ENCODE measurements at places on chromosomes 2 and 18. TPM values are rescaled to one million over a fixed set of nuclear protein-coding genes. Genes with fewer than 3 reads are reported as not detected.
A peak's percentile ranks its signal among the peaks of the same experiment; 100 is the strongest.

- DNase-seq = no peak
Observed at GRCh38 chr2:241797441-241798080, 11.4 kb upstream of the NEU4 start.

Gene POMC
- polyA plus RNA-seq = not detected

Gene DNER
- polyA plus RNA-seq = 5.7 TPM

DNA sequence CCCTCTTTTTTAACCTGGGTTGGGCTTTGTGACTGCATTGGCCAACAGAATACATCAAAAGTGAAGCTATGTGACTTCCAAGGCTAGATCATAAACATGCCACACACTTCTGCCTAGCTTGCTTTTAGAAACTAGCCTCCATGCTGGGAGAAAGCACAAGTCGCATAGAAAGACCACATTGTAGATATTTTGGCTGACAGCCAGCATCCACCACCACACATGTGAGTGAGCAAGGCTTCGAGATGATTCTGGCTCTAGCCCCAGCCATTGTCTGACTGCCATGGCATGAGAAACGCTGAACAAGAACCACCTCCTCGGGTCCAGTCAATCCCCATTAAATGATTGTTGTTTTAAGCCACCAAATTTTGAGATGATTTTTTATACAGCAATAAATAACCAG is 66.8 kb upstream of the STPG4 start:
- DNase-seq = peak; percentile 15

- no peak for DNase-seq
Observed at GRCh38 chr2:149278872-149279264, 51.5 kb upstream of the LYPD6 start.

Gene CCDC138
- polyA plus RNA-seq = 2.2 TPM

Gene UPP2
- polyA plus RNA-seq = not detected

All from mammary epithelial cell (primary cell).